ENCODE measurements at places on chromosomes 5 and 9.

DNA sequence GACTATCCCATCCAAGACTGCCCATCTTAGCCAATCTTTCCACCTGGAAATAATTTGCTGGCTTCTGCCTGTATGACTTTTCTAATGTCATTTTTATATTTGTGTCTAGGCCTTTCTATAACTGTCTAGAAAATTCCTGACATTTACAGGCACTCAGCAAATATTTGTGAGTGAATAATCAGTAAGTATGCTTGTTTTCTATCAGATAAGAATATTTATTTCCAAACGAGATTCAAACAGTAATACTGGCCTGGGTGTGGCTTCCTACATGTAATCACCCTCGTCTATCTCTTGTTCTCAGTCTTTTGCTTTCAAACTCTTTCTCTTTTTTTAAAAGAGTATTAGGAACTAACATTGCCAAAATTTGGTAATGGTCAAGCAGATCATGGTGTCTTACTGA lies 466.2 kb downstream of the RAB3C start:
- DNase-seq: no peak

GRCh38 chr9:130421154-130421801 lies 23.5 kb upstream of the ASS1 start:
- DNase-seq: no peak

- DNase-seq: no peak
Observed at GRCh38 chr9:121676926-121677325, 25.5 kb downstream of the DAB2IP start.

DNA sequence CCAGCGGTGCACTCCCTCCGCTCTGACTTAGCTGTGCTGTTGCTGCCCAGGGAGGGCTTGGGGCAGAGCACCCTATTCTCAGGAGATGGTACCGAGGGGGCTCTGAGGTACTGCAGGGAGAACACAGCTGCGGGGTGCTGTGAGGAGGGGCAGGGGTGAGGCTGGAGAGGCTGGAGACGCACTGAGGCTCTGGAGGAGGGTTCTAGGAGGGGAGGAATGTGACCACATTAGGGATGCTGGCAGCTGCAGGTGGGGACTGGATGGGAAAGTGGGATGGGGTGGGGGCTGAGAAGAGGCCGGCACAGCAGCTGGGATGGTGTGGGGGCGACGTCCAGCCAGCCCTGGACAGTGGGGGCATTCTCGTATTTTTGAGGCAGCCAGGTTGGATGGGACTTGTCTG lies 20.9 kb downstream of the NCS1 start:
- DNase-seq: no peak

GRCh38 chr9:9774471-9774870 lies 838.3 kb downstream of the PTPRD start:
- no peak for DNase-seq

DNA sequence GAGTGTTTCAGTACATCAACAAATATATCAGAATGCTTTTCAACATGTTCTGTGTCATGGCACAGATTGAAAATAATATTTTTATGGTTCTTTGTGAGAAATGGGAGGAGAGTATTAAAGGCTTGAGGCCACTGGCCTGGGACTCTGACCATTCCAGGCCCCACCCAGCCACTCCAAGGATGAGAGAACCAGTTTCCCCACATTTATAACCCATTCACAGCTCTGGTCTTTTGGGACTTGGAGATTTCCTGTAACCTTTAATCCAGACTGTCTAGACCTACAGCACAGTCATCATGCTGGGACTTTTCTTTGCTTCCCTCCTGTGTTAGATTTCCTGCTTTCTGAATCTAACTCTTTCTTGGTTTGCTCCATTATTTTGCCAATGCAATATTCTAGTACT lies 389.6 kb downstream of the KIAA0825 start:
- no peak for DNase-seq

DNA sequence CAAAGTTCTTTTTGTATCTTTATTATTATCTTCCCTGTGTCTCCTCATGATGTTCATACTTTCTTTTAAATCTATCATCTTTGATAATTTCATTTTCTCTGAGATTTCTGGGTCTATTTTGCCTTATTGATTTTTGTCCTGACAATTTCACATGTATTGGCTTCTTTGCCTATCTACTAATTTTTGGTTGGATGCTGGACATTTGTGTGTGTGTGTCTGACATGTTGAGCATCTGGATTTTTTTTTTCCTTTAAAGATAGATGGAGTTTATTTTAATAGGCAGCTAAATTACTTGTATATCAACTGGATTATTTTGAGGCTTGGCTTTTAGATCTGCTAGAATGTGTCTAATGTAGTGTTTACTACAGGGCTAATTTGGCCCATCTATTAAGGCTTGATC lies 178.0 kb upstream of the MOCS2 start:
- no peak for DNase-seq

- no peak for DNase-seq
Observed at GRCh38 chr9:37693260-37693659, 42.5 kb downstream of the FRMPD1 start.

GRCh38 chr9:21465859-21466518 lies 16.1 kb downstream of the IFNE start:
- peak; percentile 48 for DNase-seq

GRCh38 chr5:135951807-135952206 lies 3.0 kb downstream of the LECT2 start:
- no peak for DNase-seq

DNA sequence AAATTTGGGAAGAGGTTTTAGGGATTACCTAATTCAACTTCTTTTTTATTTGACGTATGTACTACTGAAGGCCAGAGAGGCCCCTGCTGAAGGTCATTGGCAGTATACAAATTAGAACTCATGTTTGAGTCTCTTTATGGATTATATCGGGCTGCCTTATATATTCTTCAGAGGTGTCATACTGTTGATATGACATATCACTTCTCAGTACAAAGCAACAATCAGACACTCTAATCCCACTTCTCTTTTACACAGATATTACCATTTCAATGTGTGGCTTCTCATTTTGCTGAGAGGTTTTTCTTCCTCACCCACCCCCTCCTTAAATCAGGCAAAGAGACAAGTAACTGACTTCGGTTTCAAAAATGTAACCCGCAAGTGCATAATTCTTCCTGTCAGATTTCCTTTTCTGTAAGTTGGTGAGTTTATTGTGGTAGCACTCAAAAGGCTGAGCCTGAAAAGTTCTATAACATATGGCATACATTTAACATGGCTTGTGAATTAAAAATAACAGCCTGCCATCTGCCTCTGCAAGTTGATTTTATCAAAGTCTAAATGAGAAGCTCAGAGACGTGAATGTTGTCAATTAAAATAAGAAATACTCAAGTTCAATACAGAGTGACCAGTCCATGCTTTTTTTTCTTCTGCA lies 163.6 kb upstream of the RORB start:
- no peak for DNase-seq

DNA sequence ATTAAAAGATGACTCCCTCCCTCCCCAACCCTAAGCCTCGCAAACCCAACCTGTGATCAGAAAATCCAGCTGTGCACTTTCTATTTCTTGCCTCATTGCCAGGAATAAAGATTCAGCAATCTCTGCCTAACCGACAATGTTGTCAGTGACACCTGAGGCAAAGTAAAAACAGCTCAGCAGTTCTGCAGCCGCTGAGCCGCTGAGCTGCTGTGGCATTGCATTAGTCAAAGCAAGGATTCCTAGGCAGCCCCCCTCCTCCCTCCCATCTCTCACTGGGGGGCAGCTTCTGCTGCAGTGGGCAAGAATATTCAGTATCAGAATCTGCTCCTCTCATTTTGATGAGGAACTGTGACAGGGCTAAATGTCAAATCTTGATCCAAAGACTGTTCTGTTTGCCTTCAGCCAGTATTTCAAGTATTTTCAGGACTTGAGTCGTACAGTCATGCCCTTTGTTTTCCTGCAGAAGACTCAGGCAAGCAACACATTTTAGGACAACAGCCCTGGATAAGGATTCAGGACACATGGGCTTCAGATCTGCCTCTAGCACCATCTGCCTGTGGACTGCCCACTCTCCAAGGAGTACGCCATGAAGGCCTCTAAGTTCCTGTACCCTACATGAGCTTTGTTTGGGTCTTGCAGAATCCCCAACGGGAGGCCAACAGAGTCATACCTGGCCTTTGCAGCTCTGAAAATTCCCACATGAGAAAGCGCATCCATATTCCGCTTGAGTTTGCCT lies 41.1 kb upstream of the DAP start:
- DNase-seq: no peak

GRCh38 chr5:120866997-120867396 lies 402.9 kb downstream of the PRR16 start:
- no peak for DNase-seq

GRCh38 chr9:93266521-93267001 lies 82.6 kb downstream of the WNK2 start:
- no peak for DNase-seq

- no peak for DNase-seq
Observed at GRCh38 chr9:92637886-92638620, 31.9 kb downstream of the IPPK start.

GRCh38 chr9:135951889-135952663 lies 9.1 kb downstream of the UBAC1 start:
- DNase-seq: no peak

- no peak for DNase-seq
Observed at GRCh38 chr5:77498952-77499351, 6.8 kb upstream of the WDR41 start.

- DNase-seq: no peak
Observed at GRCh38 chr9:125966959-125967711, 220.0 kb downstream of the PBX3 start.

DNA sequence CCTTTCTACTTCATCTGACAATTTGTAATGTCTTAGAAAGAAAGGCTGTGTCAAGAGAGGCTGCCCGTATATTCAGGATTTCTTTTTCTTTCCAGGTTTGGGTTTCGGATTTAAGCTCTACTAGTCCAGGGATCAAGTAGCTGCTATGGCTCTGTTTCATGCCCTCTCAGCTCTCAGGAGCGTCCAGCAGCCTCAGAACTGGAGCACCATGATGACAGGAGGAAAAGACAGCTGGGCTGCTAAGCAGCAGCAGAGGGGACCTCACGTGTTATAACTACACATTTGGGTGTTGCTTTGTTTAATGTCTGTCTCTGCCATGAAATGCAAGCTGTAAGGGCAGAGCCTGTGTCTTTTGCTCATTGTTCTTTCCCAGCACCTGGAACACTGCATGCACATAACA lies 28.5 kb downstream of the TBC1D2 start:
- DNase-seq: no peak

- no peak for DNase-seq
Observed at GRCh38 chr9:73038613-73039012, 85.8 kb upstream of the ALDH1A1 start.

DNA sequence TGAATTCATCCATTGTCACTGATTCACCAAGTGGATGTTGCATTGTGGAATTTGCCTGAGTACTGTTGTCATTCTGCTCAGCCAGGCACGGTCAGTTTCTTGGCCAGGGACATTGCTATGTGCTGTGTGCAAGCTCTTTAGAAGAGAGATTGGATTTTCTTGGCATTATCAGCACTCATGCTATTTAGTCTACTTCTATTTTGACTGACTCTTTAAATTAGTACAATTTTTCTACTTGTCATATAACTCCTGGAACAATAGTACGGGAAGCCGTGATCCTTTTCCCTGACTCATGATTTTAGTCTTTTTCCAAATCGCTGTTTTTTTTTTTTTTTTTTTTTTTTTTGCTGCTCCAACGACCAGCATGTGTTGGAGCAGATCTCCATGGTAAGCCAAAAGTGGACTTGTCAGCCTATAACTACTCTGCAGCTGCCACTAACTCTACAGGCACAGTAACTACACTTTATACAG lies 129.7 kb downstream of the CDC42SE2 start:
- DNase-seq: no peak

DNA sequence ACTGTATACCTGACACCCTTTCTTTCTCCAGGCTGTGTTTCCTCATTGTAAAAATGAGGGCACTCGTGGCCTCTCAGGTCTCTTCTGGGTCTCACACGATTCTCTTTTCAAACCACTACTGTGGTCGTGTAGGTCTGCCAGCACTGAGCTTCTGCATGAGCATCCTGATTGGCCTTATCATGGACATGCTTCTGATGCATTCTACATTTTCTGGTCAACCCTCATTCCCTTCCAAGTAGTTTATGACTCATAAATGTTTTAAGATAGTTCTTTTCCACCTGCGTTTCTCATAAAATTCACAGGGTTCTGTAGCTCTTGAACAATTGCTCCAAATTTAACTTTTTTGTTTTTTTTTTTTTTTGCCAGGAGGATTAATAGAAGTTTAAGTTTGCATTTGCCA lies 294.8 kb downstream of the KCTD16 start:
- no peak for DNase-seq

GRCh38 chr5:85896514-85896913 lies 721.2 kb upstream of the COX7C start:
- no peak for DNase-seq

GRCh38 chr9:21833090-21833801 lies 30.8 kb downstream of the MTAP start:
- no peak for DNase-seq

GRCh38 chr5:180330810-180331646 lies 22.1 kb downstream of the GFPT2 start:
- DNase-seq: no peak

- DNase-seq: no peak
Observed at GRCh38 chr5:120413686-120414085, 50.4 kb upstream of the PRR16 start.

DNA sequence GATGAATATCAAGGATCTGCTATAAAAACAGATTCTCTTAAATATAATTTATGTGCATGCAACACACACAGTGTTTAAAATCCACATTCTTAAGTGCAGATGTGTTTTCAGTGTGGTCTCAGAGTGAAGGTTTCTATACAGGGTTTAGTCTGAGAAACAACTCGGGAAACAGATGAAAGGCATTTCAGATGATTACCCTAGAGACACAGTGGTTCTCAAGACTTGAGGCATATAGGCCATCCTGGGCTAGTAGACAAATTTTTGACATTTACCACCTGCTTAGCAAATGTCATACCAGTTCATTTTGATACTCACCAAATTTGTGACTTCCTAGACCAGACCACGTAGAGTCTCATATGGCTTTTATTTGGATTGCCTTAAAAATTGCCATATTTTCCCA lies 216.5 kb downstream of the ARL15 start:
- no peak for DNase-seq

GRCh38 chr5:159409801-159410200 lies 79.5 kb upstream of the IL12B start:
- no peak for DNase-seq

GRCh38 chr9:119224431-119224830 lies 144.8 kb downstream of the BRINP1 start:
- no peak for DNase-seq

DNA sequence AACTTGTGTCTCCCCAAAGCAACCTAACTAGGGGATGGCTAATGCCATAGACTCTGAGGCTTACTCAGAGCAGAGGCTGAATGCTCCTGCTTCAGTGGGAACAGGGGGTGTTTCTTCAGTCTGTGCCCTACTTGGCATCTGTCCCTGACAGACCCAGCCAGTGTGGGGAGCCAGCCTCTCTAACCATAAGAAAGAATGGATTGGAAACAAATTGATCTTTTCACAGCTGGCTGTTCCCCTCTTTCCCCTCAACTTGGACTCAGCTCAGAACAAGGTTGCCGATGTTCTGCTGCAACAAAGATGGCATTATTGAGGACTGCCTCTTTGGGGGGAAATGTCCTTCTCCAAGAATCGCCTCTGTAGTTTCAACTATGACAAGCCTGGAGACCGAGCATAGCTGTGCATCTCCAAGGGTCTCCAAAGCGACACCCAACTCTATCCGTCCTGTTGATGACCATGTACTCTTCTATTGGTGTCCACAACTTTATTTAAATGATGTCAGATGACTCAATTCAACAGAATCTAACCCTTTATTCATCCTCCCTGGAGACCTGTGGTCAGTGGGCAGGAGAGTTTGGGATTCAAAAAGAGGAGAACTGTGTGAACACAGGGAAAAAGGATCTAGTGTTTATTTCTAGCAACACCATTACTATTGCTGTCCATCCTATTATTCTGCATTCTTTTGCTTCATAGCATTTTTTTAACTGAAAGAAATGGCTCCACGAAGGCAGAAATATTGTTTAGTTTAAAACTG lies 24.7 kb upstream of the TNC start:
- no peak for DNase-seq
